DMS153 (cell line): ENCODE measurements at places on chromosomes 11 and 22.

- no peak for DNase-seq
Measured at GRCh38 chr22:44839061-44839460, 86.7 kb downstream of the ARHGAP8 start.

- DNase-seq = no peak
Measured at GRCh38 chr22:50144005-50144614, 26.4 kb upstream of the PANX2 start.

DNA sequence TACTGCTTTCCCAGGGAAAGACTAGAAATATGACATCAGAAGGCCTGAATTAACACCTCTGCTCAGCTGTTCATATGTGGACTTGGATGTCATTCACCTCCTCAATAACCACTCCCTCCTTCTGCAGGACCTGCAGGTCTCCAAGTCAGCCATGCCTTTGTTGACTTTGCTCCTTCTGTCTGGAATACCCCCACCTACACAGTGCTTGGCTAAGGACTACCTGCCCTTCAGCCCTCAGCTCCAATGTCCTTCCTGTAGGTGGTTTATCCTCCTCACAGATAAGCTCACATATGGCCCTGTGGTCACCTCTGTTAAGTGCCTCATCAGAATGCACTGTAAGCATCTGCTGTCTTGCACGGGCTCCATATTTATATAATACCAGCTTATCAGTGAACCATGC lies 26.4 kb upstream of the FAT3 start:
- no peak for DNase-seq

DNA sequence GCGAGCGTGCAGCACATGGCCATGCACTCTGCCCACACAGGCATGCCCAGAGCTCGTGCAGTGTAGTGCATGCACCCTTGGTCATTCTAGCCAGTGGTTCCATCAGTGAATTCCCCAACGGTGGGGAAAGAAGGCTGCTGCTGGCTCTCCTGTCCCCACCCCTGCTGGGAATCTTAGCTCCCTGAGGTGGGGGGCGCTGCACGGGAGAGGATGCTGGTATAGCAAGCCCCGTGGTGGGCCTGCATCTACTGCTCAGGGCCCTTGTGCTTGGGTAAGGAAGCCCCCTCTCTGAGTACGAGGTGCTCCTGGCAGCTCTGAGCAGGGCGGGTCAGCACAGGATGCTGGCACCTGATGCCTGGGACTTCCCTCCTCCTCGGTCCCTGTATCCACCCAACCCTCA lies 18.5 kb upstream of the BAIAP2L2 start:
- DNase-seq = no peak

GRCh38 chr22:30333707-30334087 lies 7.0 kb upstream of the TBC1D10A start:
- DNase-seq = no peak

DNA sequence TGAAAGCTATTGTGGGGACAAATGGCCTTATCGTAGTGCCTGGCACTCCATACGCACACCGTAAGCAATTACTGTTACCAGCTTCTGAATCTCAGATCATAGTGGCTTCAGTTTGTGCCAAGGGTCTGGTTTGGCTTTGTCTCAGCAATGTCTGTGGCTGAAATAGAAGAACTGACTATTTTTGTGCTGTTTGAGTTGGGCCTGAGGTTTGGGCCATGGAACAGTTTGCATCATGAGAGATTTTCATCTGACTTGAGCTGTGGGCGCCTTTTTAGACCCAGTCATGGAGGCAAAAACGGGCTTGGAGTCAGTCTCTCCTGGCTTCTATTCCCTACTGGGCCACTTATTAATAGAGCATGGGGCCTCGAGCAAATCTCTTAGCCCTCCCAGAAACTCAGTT lies 121.1 kb upstream of the CRYBB3 start:
- no peak for DNase-seq

GRCh38 chr11:9004183-9004926 lies 554 bp upstream of the NRIP3 start:
- no peak for DNase-seq

GRCh38 chr22:39270280-39270679 lies 25.5 kb upstream of the PDGFB start:
- no peak for DNase-seq

DNA sequence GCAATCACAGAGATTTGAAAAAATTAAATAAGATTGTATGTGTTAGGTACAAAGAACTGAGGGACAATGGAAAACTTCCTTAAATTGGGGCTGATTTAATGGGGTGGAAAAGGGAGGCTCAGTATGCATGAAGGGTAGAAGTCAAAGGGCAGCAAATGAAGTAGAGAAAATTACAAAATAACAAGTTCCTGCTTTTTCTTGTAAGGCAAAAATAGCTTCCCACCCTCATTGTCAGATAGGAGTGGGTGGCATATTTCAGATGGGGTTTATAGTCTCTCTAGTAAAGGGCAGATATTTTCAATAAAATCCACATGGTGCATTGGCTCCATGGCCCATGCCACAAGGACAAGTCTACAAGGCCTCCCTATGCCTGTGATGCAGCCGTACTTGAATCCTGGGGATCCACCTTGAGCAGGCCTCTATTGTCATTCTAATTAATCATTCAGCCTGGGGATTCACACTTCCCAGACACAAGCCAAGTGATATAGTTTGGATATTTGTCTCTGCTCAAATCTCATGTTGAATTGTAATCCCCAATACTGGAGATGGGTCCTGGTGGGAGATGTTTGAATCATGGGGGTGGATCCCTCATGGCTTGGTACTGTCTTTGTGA lies 36.7 kb upstream of the SESN3 start:
- DNase-seq = no peak

- no peak for DNase-seq
Measured at GRCh38 chr11:130738611-130739010, 177.7 kb downstream of the SNX19 start.

GRCh38 chr11:35210876-35211546 lies 72.0 kb downstream of the CD44 start:
- DNase-seq = no peak

DNA sequence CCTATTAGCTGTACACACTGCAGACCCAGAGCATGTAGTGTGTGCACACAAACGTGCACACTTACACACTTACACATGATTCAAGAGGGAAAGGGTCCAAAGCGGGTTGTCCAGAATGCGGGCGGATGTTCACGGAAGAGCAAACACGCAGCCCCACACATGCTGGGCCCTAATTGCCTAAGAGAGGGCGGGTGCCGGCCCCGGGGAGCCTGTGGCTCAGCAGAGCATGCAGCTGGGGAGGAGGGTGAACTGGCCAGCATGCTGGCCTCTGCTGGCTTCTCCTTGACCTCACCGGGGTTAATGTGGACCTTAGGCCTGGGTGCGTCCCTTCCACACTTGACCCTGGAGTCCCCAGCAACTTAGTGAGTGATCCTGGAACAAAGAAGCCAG lies 816.3 kb downstream of the BRD1 start:
- no peak for DNase-seq

GRCh38 chr22:50540381-50540780 lies 5.3 kb upstream of the KLHDC7B start:
- no peak for DNase-seq

GRCh38 chr11:95485115-95485900 lies 254.3 kb upstream of the SESN3 start:
- DNase-seq = no peak

- DNase-seq = no peak
Measured at GRCh38 chr11:2540992-2541680, 96.3 kb downstream of the KCNQ1 start.

DNA sequence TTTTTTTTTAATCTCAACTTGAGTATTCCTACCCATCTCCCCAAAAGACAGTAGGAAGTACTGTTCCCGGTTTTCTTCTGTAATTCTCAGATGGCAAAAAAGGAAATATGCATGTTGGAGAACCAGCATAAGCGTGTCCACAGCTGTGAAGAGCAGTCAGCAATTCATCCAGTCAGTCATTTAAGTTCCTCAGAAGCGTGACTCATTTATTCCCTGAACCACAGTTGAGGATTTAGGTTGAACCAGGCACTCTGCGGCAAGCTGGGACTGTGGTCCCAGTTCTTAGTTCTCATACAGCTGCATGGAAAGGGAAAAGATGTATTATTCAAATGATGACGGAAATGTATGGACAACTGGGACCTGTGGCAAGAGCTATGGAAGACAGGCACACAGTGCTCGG lies 61.0 kb upstream of the MYO18B start:
- no peak for DNase-seq

DNA sequence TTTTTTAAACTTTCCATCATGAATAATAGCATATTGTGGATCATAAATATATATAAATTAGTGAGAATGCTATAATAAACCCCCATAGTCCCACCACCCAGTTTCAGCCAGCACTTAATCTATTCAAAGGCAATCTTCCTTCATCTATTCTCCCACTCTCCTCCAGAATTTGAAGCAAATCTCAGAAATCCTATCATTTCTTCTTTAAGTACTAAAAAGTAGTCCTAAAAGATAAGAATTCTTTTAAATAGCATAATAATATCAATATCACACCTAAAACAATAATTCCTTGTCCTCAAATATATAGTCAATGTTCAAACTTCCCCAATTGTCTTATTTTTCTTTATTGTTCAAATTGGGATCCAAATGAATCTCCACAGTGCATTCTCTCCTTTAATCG lies 24.6 kb upstream of the ROBO3 start:
- no peak for DNase-seq

- DNase-seq = no peak
Measured at GRCh38 chr22:45334528-45334927, 24.8 kb downstream of the FAM118A start.

GRCh38 chr11:12585861-12586260 lies 88.4 kb upstream of the TEAD1 start:
- DNase-seq = peak; percentile 7

DNA sequence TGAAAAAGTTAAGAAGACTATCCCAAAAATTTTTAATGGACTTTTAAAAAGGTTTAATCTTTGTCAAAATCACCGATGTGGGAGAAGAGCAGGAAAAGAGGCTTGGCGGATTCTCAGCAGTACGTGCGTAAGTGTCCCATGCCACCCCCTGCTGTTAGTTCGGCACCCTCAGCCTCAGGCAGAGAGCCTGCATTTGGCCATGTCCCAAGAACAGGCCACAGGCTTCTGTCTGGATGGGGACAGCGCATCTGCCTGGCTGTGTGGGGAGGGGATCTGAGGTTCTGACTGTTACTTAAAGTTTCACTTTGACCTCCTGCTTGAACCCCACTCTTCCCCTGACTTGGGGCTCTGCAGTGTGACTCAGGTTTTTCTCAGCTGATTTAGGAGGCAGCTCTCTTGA lies 35.3 kb downstream of the EXT2 start:
- DNase-seq = no peak

DNA sequence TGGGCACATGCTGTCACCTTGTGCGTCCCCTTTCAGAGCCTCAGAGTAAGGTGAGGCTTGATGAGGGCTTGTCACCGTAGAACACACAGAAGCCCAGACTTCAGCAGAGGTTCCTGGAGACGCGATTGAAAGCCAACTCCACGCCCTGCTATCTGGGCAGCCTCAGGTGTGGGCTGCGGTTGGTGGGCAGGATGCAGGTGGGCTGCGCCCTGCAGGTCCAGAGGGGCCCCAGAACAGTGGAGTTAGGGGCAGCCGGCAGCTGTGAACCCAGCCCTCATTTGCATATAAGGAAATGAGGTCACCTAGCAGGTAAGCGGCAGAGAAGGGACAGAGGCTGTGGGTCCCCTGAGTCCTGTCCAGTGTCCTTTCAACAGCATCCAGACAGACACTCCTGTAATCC lies 15.4 kb downstream of the PHLDA2 start:
- DNase-seq = no peak

- DNase-seq = no peak
Measured at GRCh38 chr11:34408580-34409172, 30.1 kb upstream of the CAT start.

GRCh38 chr11:2838091-2838490 lies 47.5 kb downstream of the CDKN1C start:
- no peak for DNase-seq

DNA sequence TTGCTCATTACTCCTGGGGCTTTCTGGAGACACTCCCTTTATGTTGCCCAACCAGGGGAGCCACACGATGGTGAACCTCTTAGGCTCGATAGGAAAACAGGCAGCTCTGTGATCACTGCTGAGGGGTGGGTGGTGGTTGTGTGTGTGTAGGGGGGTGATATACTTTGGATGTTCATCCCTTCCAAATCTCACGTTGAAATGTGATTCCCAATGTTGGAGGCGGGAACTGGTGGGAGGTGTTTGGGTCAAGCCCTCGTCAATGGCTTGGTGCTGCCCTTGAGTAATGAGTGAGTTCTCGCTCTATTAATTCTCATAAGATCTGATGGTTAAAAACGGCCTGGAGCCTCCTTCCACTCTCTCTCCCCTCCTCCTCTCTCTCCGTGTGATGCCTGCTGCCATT lies 204.0 kb upstream of the B3GAT1 start:
- DNase-seq = no peak

DNA sequence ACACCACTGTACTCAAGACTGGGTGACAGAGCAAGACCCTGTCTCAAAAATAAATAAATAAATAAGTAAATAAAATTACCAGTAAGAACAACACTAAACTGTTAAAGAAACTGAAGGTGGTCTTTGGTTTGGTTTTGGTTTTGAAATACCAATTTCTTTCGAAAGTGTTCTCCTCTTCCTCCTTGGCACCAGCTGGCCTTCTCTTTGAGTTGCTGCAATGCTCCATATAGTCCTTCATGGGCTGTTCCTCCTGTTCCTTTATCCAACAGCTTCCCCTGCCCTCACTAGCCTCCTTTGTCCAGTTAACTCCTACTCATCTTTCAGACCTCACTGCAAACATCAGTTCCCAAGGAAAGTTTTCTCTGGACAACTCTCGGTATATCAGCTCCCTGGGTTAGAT lies 5.0 kb upstream of the UVRAG start:
- DNase-seq = no peak

DNA sequence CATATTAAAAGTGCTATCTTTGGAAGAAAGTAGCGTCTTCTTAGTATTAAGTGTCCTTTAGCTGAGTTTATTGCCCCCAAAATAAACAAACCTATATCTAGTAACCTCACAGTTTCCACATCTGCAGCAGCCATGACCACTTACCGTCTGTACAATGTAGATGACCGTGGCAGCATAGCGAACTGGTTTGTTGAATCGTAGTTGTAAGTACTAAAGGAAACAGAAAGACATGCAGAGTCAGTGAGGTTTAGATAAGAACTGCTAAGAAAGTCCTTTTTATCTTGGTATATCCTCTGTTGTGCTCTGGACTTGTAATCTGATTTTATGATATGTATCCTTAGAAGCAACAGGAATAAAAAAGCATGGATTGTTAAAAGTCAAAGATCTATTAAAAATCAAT lies 9.4 kb downstream of the SLC5A12 start:
- DNase-seq = no peak

GRCh38 chr11:13207665-13208594 lies 69.7 kb upstream of the BMAL1 start:
- DNase-seq = peak; percentile 48

DNA sequence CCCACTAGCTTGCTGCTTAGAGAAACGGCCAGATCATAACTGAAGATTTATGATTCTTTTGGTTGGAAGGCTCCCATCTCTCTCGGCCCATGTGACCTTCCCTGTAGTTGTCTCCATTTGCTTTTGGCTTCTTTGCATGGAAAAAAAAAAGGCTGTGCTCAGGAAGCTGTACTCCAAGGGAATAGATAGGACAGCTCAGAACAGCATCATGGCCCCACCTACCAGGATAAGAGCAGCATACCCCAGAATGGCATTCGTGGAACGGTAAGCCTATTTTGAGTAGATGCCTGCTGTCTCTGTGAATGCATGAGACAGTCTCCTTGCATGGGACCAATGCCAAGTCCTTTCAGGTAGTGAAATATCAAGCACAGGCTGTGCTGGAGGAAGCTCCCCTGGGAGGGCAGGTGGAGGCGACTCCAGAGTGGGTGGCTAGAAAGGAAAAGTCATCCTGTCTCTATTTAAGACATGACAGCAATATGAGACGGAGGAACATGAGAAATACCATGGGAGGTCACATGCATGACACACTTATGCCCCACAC lies 94.1 kb upstream of the AMOTL1 start:
- peak; percentile 83 for DNase-seq

GRCh38 chr11:1105183-1105565 lies 30.5 kb downstream of the MUC2 start:
- DNase-seq = no peak
